ENCODE measurements at places on chromosomes 7 and 10.

GRCh38 chr7:33986951-33987947, 81.9 kb downstream of the BMPER start:
- DNase-seq = peak; percentile 84

GRCh38 chr7:157875230-157876179, 538.7 kb downstream of the DNAJB6 start:
- peak; percentile 11 for DNase-seq

DNA sequence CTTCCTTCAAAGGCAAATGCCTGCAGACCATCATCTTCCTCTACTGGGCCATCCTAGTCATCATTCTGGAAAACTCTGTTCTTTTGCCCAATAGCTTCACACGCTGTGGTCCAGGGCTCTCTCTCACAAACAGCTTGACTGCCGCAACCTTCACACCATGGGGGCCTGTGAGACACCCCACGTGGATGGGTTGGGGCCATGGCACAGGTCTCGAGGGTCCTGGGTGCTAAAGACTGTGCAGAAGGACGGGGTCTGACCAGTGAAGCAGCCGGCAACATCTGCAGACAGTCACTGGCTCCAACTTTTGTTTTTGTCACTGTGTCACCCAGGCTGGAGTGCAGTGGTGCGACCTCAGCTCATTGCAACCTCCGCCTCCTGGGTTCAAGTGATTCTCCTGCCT, 28.1 kb downstream of the BRI3 start:
- no peak for DNase-seq

DNA sequence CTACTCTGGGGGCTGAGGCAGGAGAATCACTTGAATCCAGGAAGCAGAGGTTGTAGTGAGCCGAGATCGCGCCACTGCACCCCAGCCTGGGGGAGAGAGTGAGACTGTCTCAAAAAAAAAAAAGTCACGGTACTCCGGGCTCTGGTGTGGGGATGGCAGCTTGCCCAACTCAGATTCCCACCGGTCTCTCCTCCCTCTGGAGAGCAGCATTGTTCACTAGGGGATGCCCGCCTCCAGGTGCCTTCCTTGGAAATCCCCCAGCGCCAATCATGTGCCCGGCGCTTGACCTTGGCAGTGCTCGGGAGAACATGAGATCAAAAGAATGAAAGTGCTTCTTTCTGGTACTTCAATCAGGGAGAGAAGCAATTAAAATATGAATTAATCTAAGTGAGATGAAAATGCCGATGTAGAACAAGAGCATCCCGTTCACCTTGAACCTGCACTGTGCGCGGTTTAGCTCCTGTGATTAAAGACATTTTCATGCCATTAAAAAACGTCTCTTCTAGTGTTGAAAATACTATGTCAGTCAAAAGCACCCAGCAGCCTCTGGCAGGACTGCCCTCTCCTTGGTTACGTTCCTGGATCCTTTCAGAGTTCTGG, 1127.3 kb upstream of the AUTS2 start:
- no peak for DNase-seq

DNA sequence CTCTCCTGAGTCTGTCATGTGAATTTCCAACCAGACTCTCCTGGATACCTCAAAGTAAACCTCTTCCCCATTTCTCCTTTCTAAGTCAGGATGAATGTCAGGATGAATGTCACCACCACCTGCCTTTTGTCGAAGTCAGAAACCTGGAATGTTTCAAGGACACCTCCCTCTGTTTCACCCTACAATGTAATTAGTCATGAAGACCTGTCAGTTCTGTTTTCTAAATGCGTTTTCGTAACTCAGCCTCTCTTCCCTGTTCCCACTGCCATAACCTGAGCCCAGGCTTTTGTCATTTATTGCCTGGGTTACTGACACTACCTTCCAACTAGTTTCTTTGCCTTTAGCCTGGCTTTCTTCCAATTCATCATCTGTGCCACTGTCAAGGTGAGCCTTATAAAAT, 5.5 kb upstream of the STN1 start:
- no peak for DNase-seq

- no peak for DNase-seq
Measured at GRCh38 chr7:50594734-50595485, 29.7 kb upstream of the DDC start.

GRCh38 chr7:101896316-101896715, 78.9 kb downstream of the CUX1 start:
- no peak for DNase-seq

- DNase-seq = no peak
Measured at GRCh38 chr7:102837802-102838201, 75.0 kb upstream of the LRRC17 start.

GRCh38 chr7:20030915-20031362, 186.2 kb downstream of the MACC1 start:
- no peak for DNase-seq

- no peak for DNase-seq
Measured at GRCh38 chr10:1551636-1552338, 185.5 kb downstream of the ADARB2 start.

- DNase-seq = no peak
Measured at GRCh38 chr10:50579491-50580261, 44.1 kb downstream of the SGMS1 start.

DNA sequence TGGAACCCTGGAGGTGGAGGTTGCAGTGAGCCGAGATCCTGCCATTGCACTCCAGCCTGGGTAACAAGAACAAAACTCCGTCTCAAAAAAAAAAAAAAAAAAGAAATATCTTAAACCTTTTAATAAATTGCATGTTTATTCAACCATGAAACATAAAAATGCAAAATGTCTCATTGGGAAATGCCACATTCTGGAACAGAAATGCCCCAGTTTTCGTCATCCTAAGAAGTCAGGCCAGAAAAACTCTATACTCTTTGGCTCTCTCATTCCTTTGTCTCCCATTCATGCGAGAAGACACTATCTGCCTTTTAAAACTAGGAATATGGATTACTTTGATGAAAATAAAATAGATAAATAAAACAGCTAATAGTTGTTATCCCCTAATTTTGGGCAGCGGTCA, 21.5 kb upstream of the ABLIM1 start:
- no peak for DNase-seq

DNA sequence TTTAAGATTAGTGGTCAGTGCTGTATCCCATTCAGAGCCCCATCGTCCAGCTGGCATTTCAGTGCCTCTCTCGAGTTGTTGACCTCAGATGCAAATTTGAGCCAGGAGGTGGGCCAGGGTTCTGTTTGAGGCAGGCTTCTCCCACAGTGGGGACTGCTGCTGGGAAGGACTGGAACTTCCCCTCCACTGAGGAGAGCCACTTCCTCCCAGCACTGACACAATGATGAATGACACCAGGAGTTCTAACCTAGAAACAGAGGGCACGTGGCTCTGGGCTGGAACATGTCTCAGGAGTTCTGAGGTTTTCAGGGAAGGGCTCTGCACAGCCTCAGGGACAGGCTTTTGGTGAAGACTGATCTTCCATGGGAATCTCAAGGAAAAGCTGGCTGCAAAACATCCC, 18.3 kb upstream of the BTBD16 start:
- no peak for DNase-seq

DNA sequence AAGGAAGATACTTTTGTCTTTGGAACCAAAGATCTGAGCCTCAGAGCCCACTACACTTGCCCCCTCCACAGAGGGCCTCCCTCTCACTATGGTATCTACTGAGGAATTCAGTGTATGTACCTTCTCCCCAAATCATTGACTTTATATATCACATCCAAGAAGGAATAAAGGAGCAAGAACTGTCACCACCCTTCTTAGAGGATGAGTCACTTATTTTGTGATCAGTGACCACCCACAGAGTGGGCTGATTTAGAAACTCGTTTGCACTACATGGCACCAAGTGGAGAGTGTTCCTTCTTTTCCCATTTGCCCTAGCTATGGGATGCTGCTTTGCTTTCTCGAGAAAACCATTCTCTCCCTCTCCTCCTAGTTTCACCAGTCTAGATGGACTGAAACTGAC, 5.7 kb downstream of the TMEM243 start:
- DNase-seq = no peak

GRCh38 chr7:115516341-115516740, 514.2 kb downstream of the TFEC start:
- DNase-seq = no peak

GRCh38 chr7:150951521-150951920, 26.6 kb downstream of the KCNH2 start:
- no peak for DNase-seq

DNA sequence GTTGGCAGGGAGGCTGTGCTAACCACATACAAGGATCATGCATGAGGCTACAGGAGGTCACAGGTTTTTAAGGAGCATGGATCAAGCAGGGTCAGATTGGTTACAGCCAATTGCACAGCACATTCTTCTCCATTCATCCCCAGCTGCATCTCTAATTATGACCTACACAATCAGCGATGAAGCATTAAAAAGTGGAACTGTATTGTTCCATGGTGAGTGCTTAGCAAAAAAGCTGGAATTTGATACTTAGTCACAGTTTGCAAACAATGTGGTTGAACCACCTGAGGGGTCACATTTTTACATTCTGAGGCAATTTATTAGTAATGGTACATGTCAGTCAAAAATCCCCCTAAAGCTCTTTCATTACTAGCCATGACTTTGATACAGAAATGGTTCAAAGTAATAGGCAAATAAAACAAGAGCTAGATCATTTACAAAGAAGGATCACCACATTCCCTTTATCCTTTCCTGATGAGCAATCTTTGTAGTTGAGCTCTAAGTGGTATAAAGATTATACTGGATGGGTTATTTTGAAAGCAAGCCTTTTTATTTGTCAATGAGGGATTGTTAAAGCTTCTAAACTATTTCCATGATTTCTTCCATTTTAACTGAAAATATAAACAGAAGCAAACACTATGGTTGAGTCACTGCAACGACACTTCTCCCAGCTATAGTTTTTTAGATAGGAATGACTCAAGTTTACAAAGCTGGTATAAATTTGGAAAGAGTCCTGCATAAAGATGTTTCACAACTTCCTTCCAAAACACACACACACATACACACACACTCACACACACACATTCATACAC, 217.8 kb upstream of the SEMA3A start:
- DNase-seq = peak; percentile 41

All from MG63 (cell line).